ENCODE measurements at places on chromosomes 3 and 15.

- DNase-seq: no peak
These were observed 301.0 kb upstream of the UMPS start for GRCh38 chr3:124429129-124429815.

DNA sequence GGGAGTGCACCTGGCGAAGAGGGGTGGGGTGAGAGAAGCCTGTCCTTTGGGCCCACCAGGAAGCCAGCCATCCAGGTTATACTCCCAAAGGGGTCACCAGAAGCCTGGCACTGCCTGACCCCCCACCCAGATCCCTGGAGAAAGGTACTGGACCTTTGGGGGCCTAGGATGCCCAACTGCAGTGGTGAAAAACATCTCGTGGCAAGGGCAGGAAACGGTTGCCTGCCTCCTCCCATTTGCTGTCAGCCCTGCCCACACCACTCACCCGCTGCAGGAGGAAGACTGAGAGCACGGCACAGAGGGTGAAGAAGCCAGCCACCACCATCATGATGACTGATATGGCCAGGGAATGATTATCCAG, 2.2 kb upstream of the ULK3 start:
- peak; percentile 59 for DNase-seq

DNA sequence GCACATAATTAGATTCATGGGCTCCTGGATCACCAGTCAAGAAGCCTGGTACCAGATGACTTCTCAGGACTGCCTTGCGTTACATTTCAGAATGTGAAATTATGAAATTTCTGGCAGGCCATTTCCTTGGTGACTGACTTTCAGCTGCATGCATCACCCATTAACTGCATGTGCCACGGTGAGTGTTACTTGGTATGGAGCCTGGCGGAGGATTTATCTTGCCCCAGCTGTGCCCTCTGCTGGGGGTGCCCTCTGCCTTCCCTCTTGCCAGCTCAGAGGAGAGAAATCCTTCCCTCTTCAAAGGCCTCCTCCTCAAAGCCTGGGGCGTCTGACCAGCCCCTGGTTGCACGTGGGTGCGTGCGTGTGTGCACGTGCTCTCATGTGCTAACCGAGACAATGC, 57.7 kb upstream of the CTSH start:
- DNase-seq: no peak

- no peak for DNase-seq
These were observed 28.1 kb downstream of the CCRL2 start for GRCh38 chr3:46435081-46435726.

GRCh38 chr3:181741417-181741816, 29.7 kb downstream of the SOX2 start:
- no peak for DNase-seq

DNA sequence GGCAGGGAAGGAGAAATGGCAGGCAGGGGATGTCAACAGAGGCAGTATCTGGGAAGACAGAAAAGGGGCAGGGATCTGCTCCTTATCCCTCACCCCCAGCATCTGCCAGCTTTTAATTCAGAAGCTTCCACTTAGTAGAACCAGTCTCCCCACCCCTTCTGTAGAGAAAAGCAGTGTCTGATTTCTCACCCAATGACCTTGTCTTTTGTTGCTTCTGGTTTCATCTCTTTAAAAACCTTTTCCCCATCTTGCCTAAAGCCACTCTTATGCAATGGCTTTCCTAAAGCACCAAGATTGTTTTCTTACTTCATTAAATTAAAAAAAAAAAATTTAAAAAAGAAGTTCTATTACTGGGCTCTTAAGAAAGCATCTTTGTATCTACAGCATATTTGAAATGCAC, 27.8 kb downstream of the ARHGEF3 start:
- no peak for DNase-seq

GRCh38 chr15:85477730-85478129, 97.3 kb downstream of the AKAP13 start:
- DNase-seq: peak; percentile 25

DNA sequence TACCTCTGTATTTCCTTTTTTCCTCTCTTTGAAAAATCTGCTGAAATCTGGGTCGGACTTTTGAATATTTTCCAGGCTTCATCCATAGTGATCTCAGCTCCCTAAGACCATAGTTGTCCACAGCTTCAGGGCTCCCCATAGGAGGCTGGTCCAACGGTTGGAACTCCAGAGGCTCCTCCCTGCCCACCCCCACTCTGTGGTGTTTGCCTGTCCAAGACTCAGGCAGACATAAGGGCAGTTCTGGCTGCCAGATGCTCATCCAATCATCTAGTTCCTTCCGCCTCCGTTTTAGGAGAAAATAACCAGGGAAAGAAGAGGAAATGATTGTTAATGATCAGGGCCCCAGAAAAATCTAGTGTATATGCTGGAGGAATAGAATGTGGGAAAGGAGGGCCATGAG, 27.9 kb upstream of the PRTG start:
- DNase-seq: no peak

GRCh38 chr3:14475621-14476020, 64.5 kb downstream of the GRIP2 start:
- DNase-seq: no peak

GRCh38 chr15:92870010-92870591, 30.0 kb upstream of the CHD2 start:
- no peak for DNase-seq

GRCh38 chr3:16824081-16824696, 60.6 kb upstream of the PLCL2 start:
- DNase-seq: no peak

- no peak for DNase-seq
These were observed 2.9 kb downstream of the RBSN start for GRCh38 chr3:15096046-15096445.

- DNase-seq: no peak
These were observed 21.5 kb upstream of the ZBTB38 start for GRCh38 chr3:141346839-141347238.

DNA sequence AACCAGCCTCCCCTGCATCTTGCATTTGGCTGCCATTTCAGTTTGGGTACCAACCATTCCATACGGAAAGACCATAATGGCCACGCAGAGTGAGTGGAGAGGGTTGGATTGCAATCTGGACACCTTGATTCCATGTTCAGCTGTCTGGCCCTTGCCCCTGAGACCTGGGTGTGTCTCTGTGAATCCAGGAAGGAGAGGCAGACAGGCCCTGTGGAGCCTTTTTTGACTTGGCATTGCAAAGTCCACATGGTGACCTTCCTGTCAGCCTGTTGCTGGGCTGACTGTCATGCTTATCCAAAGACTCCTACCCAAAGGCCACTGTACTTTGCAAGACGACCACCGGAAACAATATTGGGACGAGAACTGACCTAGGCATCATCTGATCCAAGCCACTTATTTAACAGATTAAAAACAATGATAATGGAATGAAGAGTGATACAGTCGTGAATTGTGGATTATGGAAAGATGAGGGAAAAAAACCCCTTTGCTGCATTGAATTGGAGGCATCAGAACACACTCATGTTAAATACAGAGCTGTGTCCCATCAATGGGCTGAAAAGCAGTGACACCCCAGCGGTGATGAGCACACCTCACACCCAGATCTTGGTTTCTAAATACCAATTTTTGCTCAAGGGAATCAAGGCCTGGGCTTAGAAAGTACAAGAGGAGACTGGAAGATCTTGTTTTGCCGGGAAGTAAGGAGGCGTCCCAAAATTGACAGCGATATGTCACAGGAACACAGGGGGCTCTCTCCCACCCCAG, 86.0 kb downstream of the LRRK1 start:
- no peak for DNase-seq

DNA sequence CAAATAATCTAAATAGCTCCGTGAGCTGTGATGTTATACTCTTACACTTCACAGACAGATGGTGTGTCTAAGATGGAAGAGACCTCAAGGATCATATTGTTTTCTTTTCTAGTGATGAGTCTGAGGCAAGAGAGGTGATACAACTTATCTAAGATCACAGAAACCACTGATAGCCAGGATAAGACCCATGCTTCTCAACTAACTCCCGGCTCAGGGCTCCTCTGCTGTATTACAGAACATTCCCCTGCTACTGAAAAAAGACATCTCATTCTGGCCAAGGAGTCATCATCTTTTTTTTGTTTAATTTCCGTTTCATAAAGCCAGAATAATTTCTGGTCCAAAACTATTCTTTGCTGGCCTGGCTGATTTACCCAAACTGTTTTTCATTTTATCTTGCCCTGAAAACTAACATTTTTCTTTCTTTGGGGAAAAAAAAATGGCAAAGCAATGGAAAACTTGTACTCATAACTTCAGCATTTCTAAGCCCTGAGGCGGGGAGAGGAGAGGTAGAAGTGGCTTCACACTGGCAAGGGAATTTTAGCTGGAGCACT, 46.9 kb upstream of the GAP43 start:
- no peak for DNase-seq

DNA sequence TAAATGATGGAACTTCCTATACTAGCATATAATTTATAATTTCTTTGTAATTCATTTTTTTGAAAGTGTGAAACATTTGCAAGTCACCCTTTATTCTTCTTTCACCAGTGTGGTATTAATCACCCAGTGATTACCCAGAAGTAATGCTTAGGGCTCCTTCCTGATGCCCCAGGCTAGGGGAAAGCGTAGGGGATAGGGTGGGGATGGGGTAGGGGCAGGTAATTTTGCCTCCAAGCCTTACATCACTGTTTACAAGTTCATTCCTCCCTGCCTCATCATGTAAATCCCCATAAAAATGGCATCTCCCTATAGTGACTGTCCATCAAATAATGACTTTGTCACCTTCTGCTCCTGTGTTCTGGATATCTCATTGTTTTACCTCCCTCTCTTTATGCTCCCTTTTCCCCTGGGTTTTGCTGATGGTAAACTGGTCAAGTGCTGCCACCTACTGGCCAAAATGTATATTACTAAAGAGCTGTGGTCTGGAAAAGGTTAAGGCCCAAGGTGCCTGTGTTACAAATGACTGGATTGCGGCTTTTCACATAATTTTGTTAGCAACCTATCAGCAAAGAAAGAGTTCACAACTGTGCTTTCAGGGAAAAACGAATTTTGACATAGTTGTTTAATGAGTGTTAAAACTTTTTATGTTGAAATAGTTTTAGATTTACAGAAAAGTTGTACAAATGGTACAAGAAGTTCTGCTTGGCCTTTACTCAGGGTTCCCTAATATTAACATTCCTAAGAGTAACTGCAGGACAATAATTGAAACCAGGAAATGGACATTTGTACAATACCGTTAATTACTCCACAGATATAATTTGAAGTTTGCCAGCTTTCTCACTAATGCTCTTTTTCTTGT, 54.7 kb downstream of the ONECUT1 start:
- DNase-seq: peak; percentile 64

- no peak for DNase-seq
These were observed 178.7 kb upstream of the MCTP2 start for GRCh38 chr15:94052711-94053110.

GRCh38 chr15:78626381-78626995, 5.7 kb upstream of the CHRNA3 start:
- no peak for DNase-seq

- no peak for DNase-seq
These were observed 43.4 kb upstream of the ACAN start for GRCh38 chr15:88759872-88760271.

DNA sequence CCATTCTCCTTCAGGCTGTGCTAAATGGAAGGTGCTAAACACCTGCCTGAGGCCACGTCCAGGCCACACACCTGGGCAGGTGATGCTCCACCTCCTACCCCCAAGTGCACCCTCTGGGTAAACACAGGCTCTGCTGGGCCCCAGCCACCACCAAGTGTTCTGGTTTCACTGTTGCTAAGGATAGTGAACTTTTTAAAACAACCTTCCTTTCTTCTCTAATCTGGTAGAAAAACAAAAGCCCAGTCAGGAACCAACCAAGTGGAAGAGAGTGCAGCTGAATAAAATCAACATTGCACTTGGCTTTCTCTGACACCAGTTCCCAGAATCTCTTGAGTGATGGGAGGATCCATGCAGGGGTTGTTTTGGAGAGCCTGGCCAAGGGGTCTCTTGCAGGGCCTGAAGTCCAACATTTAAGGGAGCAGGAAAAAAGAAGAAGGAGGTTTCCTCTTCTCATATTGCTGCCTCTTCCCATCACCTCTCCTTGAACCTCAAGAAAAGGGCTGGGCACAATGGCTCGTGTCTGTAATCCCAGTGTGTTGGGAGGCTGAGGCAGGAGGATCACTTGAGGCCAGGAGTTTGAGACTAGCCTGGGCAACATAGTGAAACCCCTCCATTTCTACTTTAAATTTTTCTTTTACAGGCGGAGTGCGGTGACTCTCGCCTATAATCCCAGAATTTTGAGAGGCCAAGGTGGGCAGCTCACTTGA, 26.2 kb upstream of the ATP13A3 start:
- no peak for DNase-seq

GRCh38 chr15:31464216-31465082, 137.8 kb downstream of the KLF13 start:
- no peak for DNase-seq

GRCh38 chr3:50150863-50151686, 4.0 kb upstream of the SEMA3F start:
- DNase-seq: no peak

DNA sequence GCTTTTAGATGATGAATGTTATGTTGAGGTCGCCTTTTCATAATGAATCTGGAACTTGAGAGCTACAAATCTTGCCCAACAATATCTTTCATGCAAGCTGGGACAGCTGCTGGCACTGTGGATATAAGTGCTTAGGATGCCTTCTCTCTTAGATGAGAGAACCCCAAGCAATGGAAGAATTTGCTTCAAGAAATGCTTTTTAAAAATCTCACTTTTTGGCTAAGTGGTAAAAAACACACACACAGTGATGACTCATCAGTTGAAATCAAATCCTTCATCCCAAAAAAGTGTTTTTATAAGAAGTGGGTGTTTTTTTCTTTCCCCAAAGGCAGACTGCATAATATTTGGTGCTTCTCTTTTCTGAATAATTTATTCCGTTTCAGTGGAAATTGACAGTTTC, 38.4 kb upstream of the GALNT15 start:
- no peak for DNase-seq

DNA sequence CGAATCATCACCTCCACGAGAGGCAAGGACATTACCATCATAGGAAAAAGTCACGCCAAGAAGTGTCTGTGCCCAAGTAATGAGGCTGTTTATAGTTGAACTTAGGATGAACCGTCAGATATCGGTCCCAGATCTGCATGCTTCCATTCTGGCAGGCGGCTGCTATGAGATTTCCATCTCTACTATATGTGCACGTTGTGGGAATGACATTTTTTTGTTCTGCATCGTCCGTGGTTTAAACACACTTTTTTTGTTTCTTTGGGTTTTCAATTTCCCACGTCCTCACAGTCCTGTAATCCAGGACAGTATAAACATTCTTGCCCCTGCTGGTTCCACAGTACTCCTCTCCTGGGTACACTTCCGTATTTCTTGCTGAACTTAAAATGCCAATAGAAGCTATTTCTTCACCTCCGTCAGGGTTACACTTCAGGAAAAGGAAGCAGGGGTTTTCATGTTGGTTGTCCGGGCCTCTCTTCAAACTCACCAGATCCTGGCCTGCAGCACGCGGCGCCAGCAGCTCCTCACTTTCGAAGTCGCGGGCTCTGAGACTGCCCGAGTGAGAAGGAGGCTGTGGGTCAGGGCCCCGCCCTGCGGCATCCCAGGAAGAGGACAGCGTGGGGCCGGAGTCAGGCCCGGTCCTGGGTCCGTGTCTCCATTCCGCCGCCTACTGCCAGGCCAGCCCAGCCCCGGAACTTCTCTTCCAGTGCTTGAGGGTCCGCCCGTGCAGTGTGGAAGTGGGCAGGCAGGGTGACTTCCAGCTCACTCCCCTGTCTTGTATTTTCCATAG, 9.8 kb upstream of the TM4SF4 start:
- DNase-seq: no peak

GRCh38 chr3:17817545-17817944, 75.1 kb upstream of the TBC1D5 start:
- DNase-seq: no peak

- no peak for DNase-seq
These were observed 66.4 kb upstream of the AGTR1 start for GRCh38 chr3:148631124-148631903.
